Neural crest cell (in vitro differentiated cells): ENCODE measurements at places on chromosomes 5 and 9. TPM values are rescaled to one million over a fixed set of nuclear protein-coding genes. Genes with fewer than 3 reads are reported as not detected.

DNA sequence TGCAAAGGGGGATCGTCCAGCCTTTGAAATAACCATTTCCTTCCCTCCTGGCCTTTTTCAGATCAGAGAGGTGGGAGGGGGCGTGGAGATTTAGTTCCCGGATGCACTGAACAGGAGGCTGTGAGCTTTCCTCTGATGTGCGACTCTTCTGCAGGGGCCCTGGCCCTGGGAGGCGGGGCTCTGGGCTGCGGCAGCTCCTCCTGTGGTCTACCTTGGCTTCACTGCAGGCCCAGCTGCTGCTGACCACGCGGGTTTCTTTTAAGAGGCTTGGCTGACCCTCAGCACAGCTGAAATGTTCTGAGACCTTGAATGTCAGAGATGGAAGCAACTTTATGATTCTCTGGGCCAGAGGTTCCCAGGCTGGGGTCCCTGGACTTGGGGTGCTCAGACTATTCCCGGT, 27.0 kb upstream of the COL15A1 start:
- no peaks in the 10 kb centered on the region for H3K4me1 ChIP-seq
- no peak overlapping the region for H3K4me3 ChIP-seq
- no peaks in the 10 kb centered on the region for H3K36me3 ChIP-seq
- H3K27me3 ChIP-seq: no peaks in the 10 kb centered on the region

- H3K36me3 ChIP-seq: no peaks in the 10 kb centered on the region
- H3K4me3 ChIP-seq: no peak overlapping the region
- H3K4me1 ChIP-seq: peaks cover 9% of the 10 kb centered on the region
- H3K27ac ChIP-seq: no peak overlapping the region
- H3K27me3 ChIP-seq: no peaks in the 10 kb centered on the region
Measured at GRCh38 chr9:112338561-112338960, 5.1 kb upstream of the PTBP3 start.

ADCY2 gene
- 2.1 and 3.5 TPM in 2 replicates for total RNA-seq

GRIN1 gene
- 0.14 and 0.44 TPM in 2 replicates for total RNA-seq

NUTM2G gene
- not detected in 2 replicates for total RNA-seq

QRFP gene
- not detected in 2 replicates for total RNA-seq

- H3K27ac ChIP-seq: no peak overlapping the region
- no peak for DNase-seq
- no peaks in the 10 kb centered on the region for H3K4me1 ChIP-seq
- no peaks in the 10 kb centered on the region for H3K36me3 ChIP-seq
Measured at GRCh38 chr9:22041775-22042174, 32.7 kb upstream of the CDKN2B start.

- H3K4me3 ChIP-seq: peak overlapping the region; percentile 6
- H3K4me1 ChIP-seq: peaks cover 79% of the 10 kb centered on the region
- no peaks in the 10 kb centered on the region for H3K36me3 ChIP-seq
Measured at GRCh38 chr5:92912283-92912682, 668.7 kb downstream of the NR2F1-AS1 start.

GRCh38 chr5:145470396-145470979, 364.7 kb downstream of the PRELID2 start:
- no peaks in the 10 kb centered on the region for H3K36me3 ChIP-seq
- no peak overlapping the region for H3K4me3 ChIP-seq
- peaks cover 10% of the 10 kb centered on the region for H3K4me1 ChIP-seq

ARHGEF28 gene
- 0.91 and 0.93 TPM in 2 replicates for total RNA-seq

DNA sequence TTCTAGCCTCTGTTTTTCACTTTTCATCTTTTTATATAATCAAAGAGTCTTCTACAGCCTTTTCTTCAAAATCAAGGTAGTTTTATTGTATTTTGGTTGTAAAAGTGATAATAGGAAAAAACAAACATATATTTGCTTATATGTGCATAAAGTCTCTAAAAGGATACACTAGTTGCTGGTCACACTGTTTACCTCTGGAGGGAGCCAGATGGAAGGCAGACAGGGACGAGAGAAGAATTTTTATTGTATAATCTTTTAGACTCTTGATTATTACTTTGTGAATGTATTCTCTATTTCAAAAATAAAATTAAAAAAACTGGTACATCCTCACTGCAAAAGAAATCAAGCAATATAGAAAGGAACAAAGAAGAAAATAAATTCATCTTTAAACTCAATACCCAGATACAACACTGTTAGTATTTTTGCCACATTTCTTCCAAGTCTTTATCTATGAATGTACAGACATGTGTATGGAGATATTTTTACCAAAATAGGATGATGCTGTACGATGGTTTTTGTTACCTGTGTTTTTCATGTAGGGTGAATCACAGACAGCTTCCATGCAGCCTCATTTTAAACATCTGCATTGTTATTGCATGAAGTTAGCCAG, 6.1 kb upstream of the RNF183 start:
- H3K36me3 ChIP-seq: no peaks in the 10 kb centered on the region
- no peaks in the 10 kb centered on the region for H3K4me1 ChIP-seq
- H3K27ac ChIP-seq: no peak overlapping the region
- DNase-seq: no peak
- H3K4me3 ChIP-seq: no peak overlapping the region

- H3K36me3 ChIP-seq: peaks cover 24% of the 10 kb centered on the region
- H3K4me3 ChIP-seq: no peak overlapping the region
- no peak overlapping the region for H3K27ac ChIP-seq
- H3K27me3 ChIP-seq: no peaks in the 10 kb centered on the region
- no peaks in the 10 kb centered on the region for H3K4me1 ChIP-seq
Measured at GRCh38 chr5:179599100-179599499, 24.4 kb downstream of the HNRNPH1 start.
